ENCODE measurements at places on chromosomes 3 and 15.

- peak; percentile 10 for DNase-seq
These were observed 368.2 kb downstream of the GBE1 start for GRCh38 chr3:81393251-81393650.

DNA sequence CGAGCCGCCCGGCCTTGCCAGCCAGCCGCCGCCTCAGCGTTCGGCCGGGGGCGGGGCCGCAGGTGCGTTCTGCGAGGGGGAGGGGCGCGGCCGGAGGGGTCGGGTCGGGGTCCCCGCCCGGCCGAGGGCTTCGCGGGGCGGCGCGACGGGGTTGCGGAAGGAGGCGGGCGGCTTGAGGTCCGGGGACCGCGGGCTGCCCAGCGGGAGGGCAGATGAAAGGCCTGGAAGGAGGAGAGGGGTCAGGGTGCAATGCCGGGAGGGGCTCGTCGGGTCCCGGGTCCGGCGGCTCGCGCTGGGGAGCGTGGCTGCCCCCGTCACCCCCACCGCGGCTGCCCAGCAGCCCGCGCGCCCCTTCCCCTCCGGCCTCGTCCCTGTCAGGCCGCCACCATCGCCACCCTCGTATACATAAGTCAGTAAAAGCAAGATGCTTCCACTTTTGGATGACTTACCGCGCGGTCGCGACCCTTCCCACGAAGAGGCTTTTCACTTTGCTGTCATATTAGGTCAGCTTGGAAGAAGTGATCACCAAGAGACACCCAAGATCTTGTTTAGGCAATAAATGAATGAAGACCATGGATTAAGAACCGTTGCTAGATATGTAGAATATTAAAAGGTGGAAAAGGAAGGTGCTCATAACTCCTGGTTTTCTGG, 620 bp upstream of the ANP32A start:
- DNase-seq: no peak

- DNase-seq: no peak
These were observed 21.7 kb downstream of the ATG3 start for GRCh38 chr3:112539825-112540650.

DNA sequence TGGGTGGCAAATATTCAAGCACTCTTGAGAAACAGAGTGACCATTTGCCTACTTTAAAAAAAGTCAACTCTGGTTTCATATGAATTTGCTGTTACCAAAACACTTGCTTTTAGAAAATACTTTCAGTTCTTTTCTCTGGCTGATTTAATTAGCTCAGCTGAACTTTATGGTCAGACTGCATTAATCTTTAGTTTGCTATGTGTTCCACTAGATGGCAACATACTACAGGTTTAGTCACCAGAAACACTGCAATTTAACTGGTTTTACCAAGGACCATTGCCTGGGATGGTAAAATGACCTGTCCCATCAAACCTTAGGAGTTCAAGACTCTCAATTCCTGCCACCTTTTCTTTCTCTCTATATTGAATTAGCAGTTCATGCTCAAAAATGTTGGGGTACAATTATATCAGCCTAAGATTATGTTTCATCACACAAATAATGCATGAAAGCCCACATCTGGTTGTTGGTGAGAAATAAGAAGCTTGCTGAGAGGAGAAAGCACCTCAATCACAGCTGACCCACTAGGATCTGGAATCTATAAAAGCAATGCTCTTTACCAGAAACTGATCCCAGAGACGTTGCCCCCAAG, 14.2 kb downstream of the EIF4E3 start:
- peak; percentile 83 for DNase-seq

GRCh38 chr3:151107701-151108100, 22.2 kb downstream of the MED12L start:
- DNase-seq: no peak

GRCh38 chr3:118782755-118783202, 251.9 kb downstream of the IGSF11 start:
- peak; percentile 53 for DNase-seq

- DNase-seq: no peak
These were observed 205.2 kb upstream of the ROBO2 start for GRCh38 chr3:76834657-76835056.

DNA sequence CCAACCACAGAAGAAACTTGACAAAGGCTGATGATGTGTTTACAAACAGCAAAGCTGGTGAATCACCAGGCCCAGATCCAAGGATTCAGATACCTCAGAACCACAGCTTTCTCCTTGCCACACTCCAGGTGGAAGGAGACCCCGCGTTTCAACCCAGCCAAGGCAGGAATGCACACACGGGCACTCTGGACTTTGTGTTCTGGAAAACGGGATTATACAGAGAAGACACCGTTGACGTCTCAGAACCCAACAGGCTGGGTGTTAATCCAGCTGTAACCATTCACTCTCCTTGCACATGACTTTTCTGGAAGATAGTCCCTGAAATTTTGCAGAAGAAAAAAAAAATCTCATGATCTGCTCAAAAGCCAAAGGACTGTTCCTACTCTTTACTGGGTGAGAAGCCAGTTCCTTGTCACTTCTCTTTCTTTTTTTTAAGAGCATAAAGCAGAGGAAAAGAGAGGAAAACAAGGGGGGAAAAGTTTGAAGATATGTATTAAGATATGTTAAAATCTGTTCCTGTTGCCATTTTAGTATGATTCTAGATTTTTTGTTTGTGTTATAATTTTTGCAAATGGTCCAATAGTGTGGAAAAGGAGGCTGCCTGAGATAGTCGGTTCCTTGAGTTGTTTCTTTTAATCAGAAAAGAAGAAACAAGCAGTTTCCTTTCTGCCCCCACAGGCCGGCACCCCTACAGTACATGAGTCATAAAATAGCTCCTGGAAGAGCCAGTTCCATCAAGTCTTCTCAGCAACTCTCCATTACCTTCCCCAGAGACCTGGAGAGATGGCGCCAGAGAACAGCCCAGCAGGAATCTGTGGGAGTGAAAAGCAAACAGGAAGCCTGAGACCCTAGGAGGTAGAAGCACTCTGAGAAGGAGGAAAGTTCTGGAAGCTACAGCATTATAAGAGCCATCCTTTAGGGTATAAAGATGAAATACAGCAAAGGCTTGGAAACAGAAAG, 73.1 kb downstream of the RORA start:
- peak; percentile 71 for DNase-seq

GRCh38 chr3:58434990-58435389, 1.4 kb upstream of the PDHB start:
- DNase-seq: peak; percentile 75

DNA sequence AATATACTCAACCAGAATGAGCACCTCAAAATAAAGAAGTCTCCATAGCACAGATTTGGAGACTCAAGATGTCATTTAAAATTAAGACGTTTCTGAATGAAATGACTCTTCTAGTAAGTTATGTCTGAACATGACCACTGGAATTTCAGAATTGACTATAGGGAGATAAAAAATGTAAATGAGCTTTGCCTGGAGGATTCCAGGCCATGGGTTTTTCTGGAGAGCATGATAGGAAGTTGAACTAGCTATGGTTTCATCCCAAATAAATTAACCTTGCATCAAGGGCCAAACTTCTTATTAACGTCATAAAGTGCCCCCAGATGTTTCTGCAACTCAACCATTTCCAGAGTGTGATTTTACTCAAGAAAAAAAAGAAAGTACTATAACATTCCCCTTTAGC, 222.6 kb upstream of the NR2F2 start:
- no peak for DNase-seq

Measured in renal cortical epithelial cell (primary cell).